Metanephros (tissue), 2 donors: ENCODE measurements at places on chromosomes 11 and 22. TPM values are rescaled to one million over a fixed set of nuclear protein-coding genes. Genes with fewer than 3 reads are reported as not detected.

MRGPRX4 gene
- not detected for total RNA-seq

ELFN2 gene
- 1.5 TPM for total RNA-seq

OR51M1 gene
- not detected for total RNA-seq

PHLDA2 gene
- 6.2 TPM for total RNA-seq

OR2AG1 gene
- total RNA-seq = not detected

P2RX6 gene
- 2.3 TPM for total RNA-seq

PRR33 gene
- 1.3 TPM for total RNA-seq

TSGA10IP gene
- not detected for total RNA-seq

DDIAS gene
- 4.6 TPM for total RNA-seq

OR6T1 gene
- total RNA-seq = not detected

ANO1 gene
- 38.1 TPM for total RNA-seq

CARD10 gene
- total RNA-seq = 18.7 TPM

ABTB2 gene
- 17.6 TPM for total RNA-seq

CRYBB2 gene
- total RNA-seq = not detected

BIK gene
- total RNA-seq = 1.1 TPM

PES1 gene
- 51.5 TPM for total RNA-seq
